Umbilical cord (tissue), 2 donors: ENCODE measurements at places on chromosomes 2 and 18. TPM values are rescaled to one million over a fixed set of nuclear protein-coding genes. Genes with fewer than 3 reads are reported as not detected.

GRCh38 chr2:24676493-24676892 is 116.7 kb downstream of the PTRHD1 start:
- DNase-seq, result no peak

- DNase-seq, result no peak
Observed at GRCh38 chr18:24553571-24554285, 93.3 kb downstream of the HRH4 start.

Gene SETBP1
- 34.4 TPM for total RNA-seq

Gene COL4A3
- 3.9 TPM for total RNA-seq

GRCh38 chr2:86764661-86765309 is 25.9 kb downstream of the CD8A start:
- DNase-seq, result peak; percentile 36

DNA sequence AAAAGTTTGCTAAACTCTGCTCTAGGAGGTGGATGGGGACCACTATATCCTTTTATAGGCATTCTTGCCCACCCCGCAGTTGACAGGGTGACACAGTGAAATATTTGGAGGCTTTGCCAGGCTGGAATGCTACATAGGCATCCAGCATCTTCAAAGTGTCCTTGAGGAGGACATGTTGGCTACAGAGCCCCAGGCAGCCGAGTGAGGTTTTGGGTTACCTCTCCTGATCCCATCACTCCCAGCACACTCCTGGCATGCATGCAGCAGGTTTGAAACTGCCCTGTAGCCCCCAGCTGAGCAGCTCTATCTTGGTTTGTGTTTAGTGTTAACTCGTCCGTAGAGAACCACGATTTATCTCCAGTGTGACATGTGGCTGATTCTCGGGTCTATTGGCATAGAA is 7.3 kb downstream of the FOSL2 start:
- DNase-seq, result no peak

Gene TXNL1
- 45.0 TPM for total RNA-seq

- no peak for DNase-seq
Observed at GRCh38 chr18:73118121-73118816, 250.5 kb upstream of the NETO1 start.

GRCh38 chr18:34942975-34943374 is 98.2 kb upstream of the MAPRE2 start:
- DNase-seq, result no peak

Gene UNC80
- total RNA-seq, result 4.6 TPM

Gene TNP1
- total RNA-seq, result not detected

Gene TPO
- total RNA-seq, result 6.0 TPM

DNA sequence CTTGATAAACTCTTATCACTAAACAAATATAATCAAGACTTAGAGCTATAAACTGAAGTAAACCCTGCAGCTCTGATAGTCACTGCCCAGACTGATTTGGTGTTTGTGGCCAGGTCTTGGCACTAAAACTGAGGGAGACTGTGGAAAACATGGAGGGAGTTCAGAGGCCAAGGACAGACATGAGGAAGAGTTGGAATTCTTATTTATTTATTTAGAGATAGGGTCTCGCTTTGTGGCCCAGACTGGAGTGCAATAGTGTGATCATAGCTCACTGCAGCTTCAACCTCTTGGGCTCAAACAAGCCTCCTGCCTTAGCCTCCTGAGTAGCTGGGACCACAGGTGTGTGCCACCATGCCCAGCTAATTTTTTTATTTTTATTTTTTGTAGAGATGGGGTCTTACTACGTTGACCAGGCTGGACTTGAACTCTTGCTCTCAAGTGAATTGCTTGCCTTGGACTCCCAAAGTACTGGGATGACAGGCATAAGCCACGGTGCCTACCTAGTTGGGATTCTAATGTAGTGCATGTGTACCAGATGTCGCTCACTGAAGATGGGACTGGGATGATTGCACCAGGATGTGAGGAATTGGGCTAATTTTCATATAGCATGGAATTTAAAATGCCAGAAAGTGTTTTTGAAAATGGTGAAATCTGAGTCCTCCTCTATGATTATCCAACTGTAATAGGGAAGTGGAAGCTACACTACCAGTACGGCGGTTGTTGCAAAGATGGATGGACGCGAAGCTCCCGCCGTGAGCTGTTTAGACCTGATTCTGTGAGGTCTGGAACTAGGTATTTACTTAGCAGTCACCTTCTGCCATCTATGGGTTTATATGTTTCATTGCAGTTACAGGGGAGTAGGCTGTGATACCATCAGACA is 52.7 kb upstream of the CTLA4 start:
- DNase-seq, result peak; percentile 73

Gene SERPINB13
- 8.7 TPM for total RNA-seq

Gene CNGA3
- 1.2 TPM for total RNA-seq

GRCh38 chr2:239824866-239825704 is 200.1 kb downstream of the NDUFA10 start:
- DNase-seq, result no peak

- DNase-seq, result peak; percentile 34
Observed at GRCh38 chr2:210224941-210225672, at the start of gene ACADL. Gene ACADL (minus strand): TSS chr2:210225447. CDS start chr2:210225263, 184 bp downstream.

- DNase-seq, result no peak
Observed at GRCh38 chr18:32378705-32379104, 92.0 kb downstream of the GAREM1 start.

Gene ATAD2B
- total RNA-seq, result 21.4 TPM

DNA sequence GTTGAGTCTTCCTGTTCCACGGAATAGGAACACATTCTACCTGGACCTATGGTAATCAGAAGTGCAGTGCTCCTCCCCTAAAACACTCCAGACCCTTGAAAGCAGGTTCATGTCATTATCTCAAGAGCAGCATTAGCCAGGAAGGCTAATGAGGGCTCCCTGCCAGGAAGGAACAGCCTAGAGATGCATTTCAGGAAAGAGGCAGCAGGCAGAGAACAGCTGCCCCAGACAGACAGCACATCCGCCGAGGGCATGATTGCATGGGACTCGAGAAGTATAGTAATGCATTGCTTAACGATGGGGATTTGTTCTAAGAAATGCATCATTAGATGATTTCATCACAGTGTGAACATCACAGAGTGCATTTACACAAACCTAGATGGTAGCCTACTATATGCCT is 171.5 kb downstream of the ALK start:
- no peak for DNase-seq

Gene RANBP2
- 91.7 TPM for total RNA-seq

Gene LIMS3
- not detected for total RNA-seq

- DNase-seq, result no peak
Observed at GRCh38 chr2:20507166-20507692, 60.4 kb downstream of the RHOB start.

DNA sequence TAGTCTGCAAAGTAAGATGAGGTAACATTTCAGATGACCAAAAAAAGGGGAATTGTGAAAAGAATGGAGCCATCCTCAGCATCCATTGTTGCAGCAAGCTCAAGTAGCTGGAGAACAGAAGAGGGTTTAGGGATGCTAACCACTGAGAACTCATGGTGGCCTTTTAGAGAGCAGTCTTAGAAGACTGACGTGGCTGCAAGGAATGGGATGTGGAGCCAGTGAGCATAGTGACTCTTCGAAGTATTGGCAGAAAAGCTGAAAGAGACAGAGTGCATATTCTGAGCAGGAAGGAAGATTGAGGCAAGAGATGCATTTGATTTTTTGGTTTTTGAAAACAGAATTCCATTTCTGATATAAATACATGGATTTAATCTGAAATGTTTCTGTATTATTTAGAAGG is 151.2 kb downstream of the UBE2E3 start:
- no peak for DNase-seq

DNA sequence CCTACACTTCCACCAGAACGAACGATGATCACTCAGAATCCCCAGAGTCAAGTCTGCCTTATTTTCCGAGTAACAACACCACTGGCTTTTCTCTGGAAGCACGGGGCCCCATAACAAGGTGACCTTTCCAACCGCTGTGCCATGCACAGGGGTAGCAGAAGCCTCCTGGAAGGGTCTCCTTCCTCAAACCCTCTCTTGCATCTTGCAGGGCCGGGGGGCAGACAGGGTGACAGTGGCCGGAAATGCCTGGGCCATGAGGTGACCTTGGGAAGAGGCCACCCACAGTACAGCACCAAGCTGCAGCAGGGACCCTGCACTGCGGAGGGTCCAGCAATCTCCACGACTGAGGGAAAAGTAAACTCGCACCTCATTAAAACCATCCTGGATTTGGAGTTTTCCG is 108.5 kb downstream of the PXDN start:
- no peak for DNase-seq

GRCh38 chr2:20596973-20597859 is 53.7 kb downstream of the HS1BP3 start:
- DNase-seq, result no peak

DNA sequence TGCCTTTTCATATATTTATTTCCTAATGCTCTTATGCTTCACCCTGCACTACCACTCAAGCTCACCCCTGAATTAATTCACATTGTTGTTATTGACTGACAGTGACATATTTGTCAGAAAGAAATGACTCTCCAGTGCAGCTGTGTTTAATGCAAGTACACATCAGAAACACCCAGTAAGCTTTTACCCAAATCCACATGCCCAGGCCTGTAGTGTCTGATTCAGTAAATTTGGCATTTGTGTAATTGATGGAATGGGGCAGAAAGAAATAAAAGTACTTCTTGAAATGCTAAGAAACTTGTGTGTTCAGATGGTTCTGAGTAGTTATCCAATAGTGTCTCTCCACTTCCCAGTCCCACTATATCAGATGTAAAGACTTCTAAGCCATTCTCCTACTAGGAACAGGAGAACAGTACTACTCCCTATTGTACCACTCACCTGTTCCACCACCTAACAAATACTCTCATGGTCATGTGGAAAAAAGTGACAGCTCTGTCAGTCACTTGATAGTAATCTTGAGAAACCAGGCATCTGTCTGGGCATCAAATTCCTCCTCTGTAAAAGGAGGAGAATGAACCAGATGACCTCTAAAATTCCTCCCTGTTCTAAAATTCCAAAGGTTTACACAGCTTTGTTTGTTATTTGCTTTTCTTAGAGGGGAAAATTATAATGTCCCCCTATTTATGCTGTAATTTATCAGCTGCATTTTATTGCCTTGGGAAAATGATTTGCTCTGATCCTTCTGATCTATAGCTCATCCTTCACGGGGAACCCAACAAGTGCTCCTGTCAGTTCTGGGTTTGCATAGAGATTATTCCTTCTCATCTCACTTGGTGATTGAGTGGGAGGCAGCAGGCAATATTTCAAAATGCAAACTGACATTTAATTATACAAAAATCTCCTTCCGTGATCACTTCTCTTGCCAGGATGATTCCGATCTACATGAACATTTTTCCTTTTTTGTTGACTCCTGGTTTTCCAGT is 70.9 kb downstream of the ZNF385B start:
- peak; percentile 14 for DNase-seq

Gene NCOA1
- total RNA-seq, result 34.9 TPM

GRCh38 chr18:23838233-23838632 is 149.0 kb downstream of the LAMA3 start:
- no peak for DNase-seq

Gene SCLY
- total RNA-seq, result 14.0 TPM
